ENCODE measurements at places on chromosomes 2 and 18. TPM values are rescaled to one million over a fixed set of nuclear protein-coding genes. Genes with fewer than 3 reads are reported as not detected.

Gene RTP5
- 27.9 TPM for polyA plus RNA-seq

Gene C2orf81
- polyA plus RNA-seq, result 5.9 TPM

DNA sequence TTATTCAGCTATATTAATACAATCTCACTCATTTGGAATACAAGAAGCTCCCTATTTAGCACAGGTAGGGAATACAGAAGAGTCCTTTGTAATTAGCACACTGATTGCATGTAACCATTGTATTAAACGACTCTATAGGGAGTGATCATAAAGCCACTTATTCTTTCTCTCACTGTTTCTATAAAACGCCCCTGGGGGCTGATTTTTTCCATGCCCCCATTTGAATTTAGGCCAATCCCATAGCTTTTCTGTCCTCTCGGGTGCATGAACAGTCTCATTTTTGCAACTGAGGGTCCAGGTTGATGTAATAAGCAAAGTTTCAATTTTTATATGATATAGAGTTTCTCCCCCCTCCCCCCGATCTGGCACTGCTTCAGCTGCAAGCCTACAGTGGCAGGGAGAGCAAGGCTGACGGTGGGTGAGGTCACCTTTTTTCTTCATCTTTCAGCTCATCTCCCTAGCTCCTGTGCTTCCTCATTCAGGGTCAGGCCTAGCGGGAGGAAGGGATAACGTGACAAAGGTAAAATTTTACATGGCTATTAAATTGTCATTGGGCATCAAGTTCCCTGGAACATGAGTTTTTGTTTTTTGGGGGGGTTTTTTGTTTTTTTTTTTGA lies 45.7 kb downstream of the GAD1 start:
- DNase-seq, result no peak

Gene CHMP3
- 83.5 TPM for polyA plus RNA-seq

GRCh38 chr2:112749755-112750559 lies 14.5 kb downstream of the CKAP2L start:
- peak; percentile 87 for DNase-seq

- DNase-seq, result no peak
These were observed 158.8 kb upstream of the WDSUB1 start for GRCh38 chr2:159445307-159445706.

- DNase-seq, result no peak
These were observed 359 bp downstream of the TGFBRAP1 start for GRCh38 chr2:105329197-105329554.

Gene SERPINB10
- not detected for polyA plus RNA-seq

GRCh38 chr2:210360412-210360811 lies 45.4 kb upstream of the MYL1 start:
- DNase-seq, result no peak

DNA sequence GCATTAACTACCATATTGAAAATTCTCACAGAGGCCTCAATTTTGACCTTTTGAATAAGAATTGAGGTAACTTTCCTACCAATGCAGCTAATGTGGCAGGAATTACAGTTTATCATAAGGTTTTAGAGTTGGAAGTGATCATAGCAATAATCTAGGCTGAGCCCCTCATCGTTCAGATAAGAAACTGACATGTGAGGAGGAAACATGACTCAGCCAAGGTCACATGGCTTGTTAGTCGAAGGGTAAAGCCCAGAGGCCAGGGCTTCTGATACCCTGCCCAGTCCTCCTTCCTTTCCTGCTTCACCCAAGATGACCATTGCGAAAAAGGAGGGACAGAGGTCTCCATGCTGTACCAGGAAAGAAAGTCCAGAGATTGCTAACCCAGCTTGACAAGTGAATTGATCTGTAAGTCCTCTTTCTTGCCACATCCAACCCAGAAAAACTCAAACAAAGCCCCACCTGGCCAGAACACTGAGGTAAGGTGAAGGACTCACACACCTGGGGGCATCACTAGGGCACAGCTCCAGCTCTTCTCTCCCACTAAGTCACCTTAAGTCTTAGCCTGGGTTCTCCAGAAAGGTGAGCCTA lies 174.8 kb downstream of the EN1 start:
- no peak for DNase-seq

DNA sequence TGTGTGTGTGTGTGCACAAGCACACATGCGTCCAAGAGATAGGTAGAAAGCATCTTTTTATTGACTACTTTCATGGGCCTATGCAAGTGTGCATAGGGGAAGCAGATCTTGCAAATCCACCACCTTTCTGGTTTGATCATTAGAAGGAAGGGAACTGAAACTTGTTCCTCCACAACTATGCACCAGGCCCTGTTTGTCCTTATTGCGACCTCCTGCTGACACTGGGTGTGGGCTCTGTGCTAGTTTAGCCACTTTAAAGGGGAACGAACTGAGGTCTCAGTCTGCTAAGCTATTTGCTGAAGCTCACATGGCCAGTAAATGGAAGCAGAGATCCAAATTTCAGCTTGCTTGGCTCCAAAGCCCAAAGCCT lies 32.1 kb upstream of the INSIG2 start:
- DNase-seq, result no peak

GRCh38 chr2:212854771-212855170 lies 296.6 kb downstream of the IKZF2 start:
- DNase-seq, result no peak

Data from spinal cord (tissue), 10 donors.